ENCODE measurements at places on chromosomes 4 and X.

DNA sequence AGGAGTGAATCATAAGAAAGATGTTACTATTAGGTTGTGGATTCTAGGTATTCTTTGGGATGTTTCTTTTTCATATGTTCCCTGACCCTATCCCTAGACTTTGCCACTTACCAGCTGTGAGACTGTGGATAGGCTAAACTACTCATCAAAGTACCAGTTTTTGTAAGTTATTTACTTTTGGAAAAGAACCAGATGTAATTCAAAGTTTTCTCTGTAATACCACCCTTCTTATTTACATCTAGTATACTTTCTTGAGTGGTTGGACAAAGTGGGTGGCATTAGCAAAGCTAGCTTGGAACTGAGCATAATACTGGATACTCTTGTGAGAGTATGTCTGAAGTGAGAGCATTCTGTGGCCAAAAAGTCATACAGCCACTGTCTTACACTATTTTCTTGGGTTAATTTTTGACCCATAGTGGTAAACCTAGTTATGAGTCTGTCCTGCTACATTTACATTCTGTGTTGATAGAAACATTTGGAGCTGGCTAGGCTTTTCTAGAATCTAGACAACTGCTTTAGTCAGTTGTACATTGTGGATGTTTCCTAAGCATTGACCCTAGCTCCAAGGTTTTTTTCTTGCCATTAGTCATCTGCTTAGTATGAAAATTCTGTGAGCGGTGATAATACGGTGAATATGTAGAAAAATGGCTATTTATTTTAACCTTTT, 41.7 kb downstream of the KDM6A start:
- DNase-seq = no peak

DNA sequence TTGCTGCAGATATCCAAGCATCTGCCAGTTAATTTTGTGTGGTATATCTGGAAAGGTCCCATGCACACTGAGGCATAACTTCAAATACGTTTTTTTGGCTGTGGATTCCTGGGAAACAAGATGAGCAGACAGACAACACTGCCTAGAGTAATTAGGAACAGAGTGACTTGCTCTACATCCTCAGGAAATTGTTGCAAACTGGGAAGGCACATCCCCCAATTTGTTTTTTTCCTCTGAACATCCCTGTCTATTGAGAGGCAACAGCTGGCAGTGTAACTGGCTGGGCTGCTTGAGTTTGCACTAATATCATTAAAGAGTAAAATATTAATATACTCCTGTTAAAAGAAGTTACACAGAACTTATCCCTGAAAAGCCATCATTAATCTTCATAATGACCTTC, 207.7 kb upstream of the SLIT2 start:
- DNase-seq = no peak

DNA sequence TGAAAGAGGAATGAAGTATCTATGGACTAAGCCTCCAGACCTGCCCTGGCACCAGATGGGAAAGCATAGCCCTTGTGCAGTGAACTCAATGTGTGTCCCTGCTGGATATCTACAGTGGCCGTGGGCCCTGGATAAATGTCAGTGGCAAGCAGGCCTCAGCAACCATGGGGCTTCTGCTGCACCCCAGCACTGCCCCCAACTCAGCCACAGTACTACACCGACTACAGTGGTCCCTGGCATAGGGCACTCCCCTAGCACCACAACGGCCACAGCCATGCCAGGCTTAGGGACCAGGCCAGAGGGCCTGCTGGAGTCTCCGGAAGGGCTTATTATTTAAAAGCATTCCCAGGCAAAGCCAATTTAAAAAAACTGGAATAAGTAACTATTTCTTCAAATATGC, 459.1 kb downstream of the SH2D1A start:
- DNase-seq = no peak

DNA sequence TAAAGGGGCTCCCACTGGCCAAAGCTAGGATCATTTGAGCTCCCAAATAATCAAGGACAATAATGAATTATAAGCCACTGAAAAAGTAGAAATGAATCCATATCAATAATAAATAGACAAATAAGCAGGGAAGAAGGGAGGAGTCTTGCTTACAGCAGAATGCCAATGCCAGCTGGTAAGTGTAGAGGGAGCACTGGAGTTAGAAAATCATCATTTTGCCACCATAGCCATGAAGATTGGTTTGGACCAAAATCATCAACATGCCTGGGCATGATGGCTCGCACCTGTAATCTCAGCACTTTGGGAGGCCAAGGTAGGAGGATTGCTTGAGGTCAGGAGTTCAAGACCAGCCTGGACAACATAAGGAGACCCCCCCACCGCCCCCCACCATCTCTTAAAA, 20.4 kb upstream of the SH3KBP1 start:
- DNase-seq = no peak

- DNase-seq = no peak
Observed at GRCh38 chr4:185865901-185866328, 53.9 kb upstream of the SORBS2 start.

GRCh38 chr4:112290341-112290740, 4.6 kb upstream of the TIFA start:
- no peak for DNase-seq

- DNase-seq = no peak
Observed at GRCh38 chr4:56424697-56425514, 10.5 kb downstream of the PPAT start.

DNA sequence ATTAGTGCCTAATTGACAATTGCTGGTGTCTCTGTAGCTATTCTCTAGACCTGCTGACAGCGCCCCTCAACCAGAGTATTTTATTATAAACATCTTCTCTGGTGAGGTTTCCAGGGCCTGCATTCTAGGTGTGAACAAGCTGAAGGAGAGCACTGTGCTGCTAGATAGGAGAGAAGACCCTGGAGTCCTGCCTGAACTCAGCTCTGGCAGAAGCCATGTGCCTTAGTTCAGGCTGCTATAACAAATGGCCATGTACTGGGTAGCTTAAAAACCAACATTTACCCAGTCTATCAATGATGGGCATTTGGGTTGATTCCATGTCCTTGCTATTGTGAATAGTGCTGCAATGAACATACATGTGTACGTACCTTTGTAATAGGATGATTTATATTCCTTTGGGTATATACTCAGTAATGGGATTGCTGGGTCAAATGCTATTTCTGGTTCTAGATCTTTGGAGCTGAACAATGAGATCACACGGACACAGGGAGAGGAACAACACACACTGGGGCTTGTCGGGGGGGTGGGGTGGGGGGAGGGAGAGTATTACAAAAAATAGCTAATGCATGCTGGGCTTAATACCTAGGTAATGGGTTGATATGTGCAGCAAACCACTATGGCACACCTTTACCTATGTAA, 185.5 kb upstream of the CPEB2 start:
- DNase-seq = no peak

DNA sequence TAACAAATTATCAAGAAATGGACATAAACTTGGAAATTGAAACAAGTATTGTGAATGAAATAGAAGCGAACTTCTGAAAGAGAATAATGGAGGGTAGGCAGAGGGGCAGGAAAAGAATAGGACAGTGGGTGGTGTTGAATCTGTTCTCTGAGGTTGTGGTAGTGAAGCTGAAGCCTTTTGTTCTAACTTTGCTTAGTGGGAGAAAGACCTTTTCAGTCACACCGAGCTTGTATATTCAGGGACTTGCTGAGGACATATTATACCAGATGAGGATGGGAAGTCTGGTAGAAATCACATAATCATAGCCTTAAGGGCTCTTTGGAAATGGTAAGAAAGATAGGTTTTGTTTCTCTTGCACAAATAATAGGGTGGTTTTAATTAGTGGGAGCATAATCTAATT, 115.4 kb upstream of the NDST4 start:
- no peak for DNase-seq

DNA sequence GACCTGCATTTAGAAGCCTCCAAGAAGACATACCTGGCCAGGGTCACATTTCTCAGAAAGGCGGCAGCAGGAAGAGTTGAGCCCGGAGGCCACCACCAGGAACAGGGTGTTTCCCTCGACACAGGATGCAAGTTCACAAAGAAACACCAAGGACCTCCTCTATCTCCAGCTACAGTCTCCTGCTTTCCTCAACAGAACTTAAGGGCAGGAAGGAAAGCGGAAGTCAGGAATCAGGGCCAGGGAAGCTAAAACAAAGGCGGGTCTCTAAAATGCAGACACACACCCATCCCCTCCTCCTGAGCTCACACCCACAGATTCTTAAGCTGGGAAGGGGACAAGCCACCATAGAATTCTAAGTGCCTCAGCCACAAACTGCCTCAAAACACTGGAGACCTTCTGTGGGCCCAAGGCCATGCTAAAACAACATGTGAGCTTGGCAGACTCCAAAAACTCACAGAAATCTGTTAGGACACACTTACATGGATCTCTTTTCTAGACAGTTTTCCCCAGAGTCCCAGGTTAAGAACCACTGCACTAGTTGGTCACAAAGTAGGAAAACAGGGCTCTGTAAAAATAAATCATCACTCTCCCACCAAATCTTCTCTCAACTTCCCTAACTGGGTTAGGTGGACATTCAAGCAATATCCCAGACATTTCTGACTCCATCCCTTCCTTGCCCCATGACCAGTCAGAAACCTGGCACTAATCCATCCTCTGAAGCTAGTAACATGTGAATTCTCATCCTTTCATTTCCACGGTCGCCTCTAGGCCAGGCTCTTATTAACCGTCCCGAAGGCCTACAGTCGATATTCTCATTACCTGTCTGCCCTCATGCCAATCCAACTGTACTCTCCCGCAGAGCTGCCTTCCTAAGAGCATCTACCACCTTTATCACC, 163.2 kb downstream of the APBB2 start:
- no peak for DNase-seq

- DNase-seq = no peak
Observed at GRCh38 chr4:560731-561291, 15.3 kb downstream of the TMEM271 start.

- no peak for DNase-seq
Observed at GRCh38 chr4:143207555-143207954, 22.8 kb downstream of the USP38 start.

DNA sequence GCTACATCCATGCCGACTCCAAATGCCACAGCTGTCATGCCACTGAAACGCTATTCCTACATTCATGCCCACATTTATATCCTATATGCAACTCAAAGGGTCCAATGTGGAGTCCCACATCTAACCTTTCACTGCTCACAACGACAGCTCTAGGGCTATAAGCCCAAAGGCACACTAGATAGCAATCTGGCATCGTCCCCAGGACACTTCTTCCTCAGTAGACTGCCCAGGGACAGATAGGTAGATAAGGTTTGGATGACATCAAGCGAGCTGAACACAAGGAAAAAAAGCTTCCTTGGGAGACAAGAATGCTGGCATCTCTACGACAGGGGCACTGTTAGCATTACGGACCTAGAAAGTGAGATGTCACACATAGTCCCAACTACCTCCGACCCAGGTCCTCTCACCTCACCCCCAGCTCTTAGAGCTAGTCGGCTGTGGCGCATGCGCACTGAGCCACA, 685 bp downstream of the RAB9B start:
- DNase-seq = peak; percentile 52

- no peak for DNase-seq
Observed at GRCh38 chr4:81827577-81828202, 356.0 kb upstream of the RASGEF1B start.

DNA sequence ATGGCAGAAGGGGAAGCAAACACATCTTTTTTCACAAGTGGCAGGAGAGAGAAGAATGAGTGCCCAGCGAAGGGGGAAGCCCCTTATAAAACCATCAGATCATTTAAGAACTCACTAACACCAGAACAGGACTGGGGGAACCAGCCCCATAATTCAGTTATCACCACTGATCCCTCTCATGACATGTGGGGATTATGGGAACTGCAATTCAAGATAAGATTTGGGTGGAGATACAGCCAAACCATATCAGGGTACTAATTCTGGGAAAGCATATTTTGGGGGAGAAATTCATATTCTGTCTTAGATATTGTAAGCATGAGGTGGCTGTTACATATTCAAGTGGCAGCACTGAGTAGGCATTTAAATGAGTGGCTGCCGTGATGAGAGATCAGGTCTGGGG, 87.8 kb downstream of the RAPGEF2 start:
- DNase-seq = no peak

GRCh38 chr4:1414831-1415680, 8.8 kb upstream of the NKX1-1 start:
- DNase-seq = no peak

DNA sequence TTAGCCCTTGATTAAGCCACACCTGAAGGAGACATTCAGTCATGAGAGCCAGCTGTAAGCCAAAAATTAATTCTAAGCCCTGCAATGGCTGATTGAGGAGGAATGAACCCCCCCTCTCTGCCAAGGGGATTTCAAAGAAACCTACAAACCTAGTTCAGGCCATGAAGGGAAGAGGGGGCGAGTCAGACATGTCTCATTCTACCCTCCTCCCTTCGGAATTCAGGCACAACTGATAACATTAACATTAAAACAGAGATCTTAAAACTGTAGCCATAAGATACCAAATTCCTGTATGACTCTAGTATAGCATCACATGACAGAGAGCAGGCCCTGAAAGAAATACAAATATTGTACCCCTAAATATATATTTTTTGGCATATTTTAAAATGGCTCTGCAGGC, 40.4 kb upstream of the AFAP1 start:
- no peak for DNase-seq

GRCh38 chr4:137700072-137700471, 167.8 kb upstream of the PCDH18 start:
- no peak for DNase-seq

DNA sequence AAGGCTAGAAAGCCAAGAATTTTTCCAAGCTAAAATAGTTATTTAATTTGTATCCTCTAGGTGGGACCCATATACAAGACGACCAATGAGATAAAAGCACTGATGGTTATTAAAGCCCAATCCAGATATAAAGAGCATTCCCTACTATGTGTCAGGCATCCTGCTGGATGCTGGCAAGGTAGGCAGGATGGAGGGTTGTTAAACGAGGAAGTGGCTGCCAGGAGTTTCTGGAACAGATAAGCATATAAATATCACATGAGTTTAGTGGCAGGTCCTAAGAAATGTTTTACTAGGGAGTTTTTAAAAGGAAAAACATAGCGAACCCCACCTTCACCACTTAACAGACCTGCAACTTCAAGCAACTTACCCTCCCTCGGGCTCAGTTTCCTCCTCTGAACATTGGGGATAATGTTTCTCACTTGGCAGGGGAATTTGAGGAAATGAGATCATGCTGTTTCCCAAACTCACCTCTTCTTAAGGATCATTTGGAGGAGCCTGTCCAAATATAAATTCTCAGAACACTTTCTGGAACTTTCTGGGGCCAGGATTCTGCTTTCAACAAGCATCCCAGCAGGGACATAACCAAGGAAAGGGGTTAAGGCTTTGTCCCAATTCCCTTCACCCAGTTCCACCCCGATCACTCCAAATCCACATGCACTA, 94.3 kb upstream of the LDB2 start:
- no peak for DNase-seq

DNA sequence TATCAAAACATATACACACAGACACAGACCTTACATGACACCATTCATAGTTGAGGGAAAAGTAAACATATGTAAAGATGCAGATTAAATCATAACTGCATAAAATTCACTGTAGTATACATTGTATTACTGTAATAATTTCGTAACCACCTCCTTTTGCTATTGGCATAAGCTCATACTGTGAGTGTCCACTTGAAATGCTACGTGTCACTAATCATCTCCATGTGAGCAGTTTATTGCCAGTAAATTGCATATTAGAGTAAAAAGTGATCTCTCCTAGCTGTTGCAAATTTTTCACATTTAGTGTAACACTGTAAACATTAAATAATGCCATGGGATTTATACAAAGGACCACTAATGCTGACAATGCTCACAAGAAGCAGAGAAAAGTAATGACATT, 256.7 kb upstream of the GNPDA2 start:
- DNase-seq = no peak

GRCh38 chrX:134573683-134574035, 84.6 kb downstream of the PLAC1 start:
- no peak for DNase-seq

Measured in cerebellar nuclear complex (tissue), 1 donor.